ENCODE measurements at places on chromosomes 3 and 15.

GRCh38 chr15:84748274-84749110 lies at the start of gene ZNF592:
TSS of gene ZNF592 (plus strand) at chr15:84748592. CDS start at chr15:84782676, 34,084 bp downstream.
- DNase-seq = peak; percentile 81

GRCh38 chr3:49804141-49805041 lies 1.3 kb downstream of the INKA1 start:
- DNase-seq = no peak

DNA sequence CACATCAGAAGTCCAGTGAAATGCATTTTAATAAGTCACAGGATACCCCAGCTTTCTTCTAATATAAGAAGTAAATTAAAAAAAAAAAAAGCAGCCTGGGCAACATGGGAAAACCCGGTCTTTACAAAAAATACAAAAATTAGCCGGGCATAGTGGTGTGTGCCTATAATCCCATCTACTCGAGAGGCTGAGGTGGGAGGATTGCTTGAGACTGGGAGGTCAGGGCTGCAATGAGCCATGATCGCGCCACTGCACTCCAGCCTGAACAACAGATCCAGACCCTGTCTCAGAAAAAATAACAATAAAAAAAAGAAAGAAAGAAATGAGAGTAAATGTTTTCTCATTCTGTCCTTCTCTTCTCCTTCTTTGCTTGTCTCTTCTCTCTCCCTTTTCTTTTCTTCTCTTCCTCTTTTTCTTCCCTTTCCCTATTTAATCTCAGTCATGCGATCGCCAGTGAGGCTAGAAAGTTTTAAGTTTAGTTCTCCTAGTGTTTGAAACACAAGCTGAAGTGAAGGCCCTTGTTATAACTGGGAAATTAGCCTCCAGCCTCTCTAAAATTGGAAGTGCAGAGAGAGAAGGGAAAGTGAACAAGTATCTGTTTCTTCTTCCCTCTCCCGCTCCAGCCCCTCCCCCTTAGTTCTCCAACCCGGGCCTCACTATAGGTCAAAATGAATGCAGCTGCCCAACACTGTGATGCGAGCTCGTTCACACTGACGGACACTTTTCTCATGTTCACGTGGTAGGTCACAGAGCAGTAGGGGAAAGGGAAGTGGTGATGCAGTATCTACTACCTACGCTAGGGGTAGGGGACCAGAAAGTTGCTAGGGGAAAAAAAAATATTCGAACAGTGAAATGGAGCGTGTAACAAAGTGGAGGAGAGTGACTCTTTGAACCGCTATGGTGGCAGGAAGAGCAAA lies 23.5 kb upstream of the TSC22D2 start:
- peak; percentile 30 for DNase-seq

- DNase-seq = no peak
Measured at GRCh38 chr15:89837134-89837829, 22.6 kb upstream of the ANPEP start.

DNA sequence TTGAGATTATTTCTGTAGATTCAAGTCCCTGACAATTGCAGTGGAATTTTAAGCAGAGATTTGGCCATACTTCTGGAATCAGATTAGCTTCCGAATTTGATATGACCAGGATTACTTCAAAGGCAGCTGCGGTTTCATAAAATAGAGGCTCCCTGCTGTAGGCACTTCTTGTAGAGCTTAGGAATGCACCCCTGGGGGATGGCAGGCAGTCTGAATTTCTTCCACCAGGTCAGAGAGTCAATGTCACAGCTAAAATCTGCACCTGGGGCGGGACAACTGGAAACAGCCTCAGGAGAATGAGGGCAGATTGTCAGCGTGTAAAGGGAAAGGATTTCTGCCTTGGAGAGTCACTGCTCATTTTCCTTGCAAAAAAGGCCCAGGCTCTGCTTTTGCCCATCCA lies 182.6 kb downstream of the ARRDC4 start:
- no peak for DNase-seq
